ENCODE measurements at places on chromosomes 7 and 10.

DNA sequence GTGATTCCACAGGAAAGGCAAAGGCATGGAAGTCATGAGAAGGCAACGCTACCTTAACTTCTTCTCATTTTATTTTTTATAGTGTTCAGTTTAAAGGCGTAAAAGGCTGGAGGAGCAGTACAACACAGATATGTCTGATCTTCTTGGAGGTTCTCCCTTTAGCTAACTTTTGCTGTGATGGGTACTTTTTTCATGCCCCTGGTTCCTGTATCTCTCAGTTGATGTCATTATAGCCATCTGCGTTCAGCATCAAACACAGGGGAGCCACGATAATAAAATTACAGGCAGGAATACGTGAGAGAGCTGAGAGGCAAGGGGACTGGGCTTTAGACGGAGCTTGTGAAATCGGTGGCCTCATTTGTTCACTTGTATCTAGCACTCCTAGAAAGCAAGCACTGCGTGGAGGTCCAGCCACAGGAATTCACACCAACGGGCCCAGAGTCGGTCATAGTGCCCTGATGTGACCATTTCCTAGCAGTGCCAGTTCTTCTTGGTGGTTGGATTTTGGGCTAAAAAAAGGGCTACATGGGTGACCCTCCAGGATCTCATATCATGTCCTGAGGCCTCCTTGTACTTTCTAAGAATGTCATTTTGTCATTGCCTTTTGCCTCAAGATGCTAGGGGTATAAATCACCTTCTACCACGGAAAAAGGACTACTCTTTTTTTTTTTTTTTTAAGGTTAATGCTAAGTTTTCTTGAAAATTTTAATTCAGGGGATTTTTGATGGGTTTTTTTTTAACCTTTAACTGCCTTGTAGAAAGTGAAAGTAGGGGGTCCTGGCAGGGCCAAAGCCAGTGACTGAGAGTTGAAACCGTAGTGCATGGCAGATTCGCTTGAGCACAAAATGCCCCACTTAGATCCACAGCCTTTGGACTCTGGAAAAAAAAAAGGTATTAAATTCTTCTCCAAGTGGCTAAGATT lies 191.5 kb downstream of the CELF2 start:
- peak; percentile 24 for ATAC-seq

GRCh38 chr7:91922857-91923256 lies 17.8 kb upstream of the AKAP9 start:
- ATAC-seq: no peak

DNA sequence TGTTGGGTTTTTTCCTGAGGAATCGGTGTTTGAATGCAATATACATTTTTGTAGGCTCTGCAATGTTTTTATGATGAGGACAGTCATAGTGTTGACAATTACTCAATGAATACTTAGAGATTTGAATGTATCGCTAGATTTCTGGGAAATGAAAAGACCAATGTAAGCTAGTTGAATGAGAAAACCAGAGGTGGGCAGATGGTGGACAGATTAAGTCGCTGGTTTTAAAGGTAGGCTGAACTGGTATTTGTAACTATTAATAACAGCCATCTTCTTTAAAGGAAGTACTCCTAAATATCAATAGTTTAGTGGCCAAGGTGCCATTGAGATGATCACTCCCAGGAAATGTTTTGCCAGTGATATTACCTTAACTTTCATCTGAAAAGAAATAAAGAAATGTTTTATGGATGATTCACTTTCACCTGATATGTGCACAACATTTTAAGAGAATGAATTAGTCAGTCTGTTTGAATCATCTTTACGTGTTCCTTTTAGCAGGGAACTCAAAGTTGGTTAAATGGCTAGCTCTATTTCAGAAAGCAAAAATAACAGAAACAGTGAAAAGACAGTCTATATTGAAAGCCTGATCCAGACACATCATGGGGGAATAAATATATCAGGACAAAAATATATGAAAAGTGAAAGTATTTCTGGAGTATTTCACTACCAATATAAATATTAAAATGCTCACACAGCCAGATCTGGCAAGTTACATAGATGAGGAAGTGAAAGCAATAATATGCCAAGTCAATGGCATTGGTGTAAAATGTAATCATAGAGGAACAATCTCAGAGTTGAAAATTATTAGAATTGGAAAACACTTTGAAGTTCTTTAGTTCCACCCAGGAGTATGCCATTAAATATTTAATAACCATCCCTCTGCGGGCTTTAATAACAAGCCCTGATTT lies 20.7 kb downstream of the MET start:
- no peak for ATAC-seq

DNA sequence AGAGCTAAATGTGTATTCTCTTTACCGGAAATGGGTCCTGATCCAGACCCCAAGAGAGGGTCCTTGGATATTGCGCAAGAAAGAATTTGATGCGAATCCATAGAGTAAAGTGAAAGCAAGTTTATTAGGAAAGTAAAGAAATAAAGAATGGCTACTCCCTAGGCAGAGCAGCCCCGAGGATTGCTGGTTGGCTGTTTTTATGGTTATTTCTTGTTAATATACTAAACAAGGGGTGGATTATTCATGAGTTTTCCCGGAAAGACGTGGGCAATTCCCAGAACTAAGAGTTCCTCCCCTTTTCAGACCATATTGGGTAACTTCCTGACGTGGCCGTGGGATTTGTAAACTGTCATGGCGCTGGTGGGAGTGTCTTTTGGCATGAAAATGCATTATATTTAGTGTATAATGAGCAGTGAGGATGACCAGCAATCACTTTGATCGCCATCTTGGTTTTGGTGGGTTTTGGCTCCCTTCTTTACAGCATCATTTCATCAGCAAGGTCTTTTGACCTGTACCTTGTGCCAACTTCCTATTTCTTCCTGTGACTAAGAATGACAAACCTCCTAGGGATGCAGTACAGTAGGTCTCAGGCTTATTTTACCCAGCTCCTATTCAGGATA lies 60.4 kb downstream of the ARL4A start:
- no peak for ATAC-seq

DNA sequence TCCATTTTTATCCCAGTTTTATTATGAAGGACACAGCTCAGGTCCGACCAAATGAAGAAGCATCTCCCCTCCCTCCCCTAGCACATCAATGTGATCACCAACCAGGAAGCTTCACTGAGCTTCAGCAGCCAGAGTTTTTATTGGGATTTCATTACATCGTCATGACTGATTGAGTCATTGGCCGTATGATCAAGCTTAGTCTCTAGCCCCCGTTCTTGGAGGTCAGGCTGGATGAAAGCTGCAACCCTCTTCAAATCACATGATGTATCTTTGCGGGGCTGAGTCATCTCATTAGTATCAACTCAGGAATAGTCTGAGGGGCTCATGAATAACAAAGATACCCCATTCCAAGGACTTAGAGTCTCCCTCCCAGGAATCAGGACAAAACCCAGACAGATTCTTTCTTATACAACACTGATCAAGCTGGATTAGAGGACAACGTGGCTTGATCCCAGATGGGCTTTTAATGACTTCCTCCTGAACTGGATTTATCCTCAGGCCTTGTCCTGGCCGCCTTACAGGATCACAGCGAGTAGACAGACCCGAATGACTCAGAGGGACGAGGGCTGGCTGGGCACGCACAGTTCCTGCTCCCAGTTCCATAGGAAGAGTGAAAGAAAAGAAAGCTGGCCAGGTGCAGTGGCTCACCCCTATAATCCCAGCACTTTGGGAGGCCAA lies 14.5 kb downstream of the LIMK1 start:
- no peak for ATAC-seq

DNA sequence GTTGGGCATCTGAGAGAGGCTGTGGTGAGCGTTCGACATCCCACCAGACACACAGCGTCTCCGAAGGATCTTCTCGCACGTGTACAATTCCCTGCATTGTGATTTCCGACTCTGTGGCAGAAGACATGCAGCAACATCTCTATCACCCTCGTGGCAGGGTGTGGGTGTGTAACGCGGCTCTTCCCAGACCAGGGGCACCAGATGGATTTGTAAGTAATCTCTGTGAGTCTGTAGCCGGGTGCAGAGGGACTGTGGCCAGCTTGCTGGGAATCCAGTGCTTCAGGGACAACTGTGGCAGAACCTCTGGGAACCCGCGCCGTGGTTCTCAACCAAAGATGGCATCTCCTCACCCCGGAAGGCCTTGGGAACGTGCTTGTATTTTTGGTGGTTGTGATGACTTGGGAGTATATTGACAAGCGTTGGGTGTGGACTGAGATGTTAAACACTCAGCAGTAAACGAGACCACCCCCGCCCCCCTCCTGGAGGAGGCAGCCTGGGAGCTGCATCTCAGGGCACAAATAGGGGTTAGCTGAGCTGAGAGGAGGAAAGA lies 21.2 kb downstream of the FOXL3 start:
- ATAC-seq: no peak

DNA sequence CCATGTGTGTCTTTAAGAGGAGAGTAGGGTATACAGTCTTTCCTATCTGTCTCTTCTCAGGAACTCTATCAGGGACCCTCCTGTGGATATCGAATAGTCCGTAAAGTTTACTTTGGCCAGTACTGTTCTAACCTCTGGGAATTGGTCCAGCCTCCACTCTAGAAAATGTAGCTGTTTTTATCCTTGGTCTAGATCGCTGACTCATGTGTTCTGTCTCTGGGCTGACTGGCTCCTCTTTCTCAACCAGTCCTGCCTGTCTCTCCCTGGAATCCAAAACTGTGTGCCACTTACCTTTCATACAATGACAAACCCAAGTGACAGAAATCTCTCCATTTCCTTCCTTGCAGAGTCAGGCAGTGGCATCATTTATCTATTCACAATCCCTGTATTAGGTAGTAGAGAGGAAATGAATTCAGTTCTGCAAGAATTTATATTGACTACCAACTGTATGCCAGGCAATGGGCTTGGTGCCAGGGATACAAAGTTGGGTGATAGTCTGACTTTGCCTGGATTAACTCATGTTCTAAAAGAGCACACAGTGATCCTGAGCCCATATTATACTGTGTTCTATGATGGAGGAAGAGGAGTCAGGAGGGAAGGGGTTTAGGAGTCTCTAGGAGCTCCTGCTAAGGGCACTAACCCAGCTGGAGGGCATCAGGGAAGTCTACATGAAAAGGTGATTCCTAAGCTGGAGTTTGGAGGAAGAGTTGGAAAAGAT lies 232.7 kb downstream of the LRMDA start:
- no peak for ATAC-seq

GRCh38 chr7:93185303-93186027 lies 37.3 kb upstream of the SAMD9L start:
- ATAC-seq: peak; percentile 93

- ATAC-seq: no peak
Measured at GRCh38 chr7:85191383-85191782, 4.5 kb upstream of the SEMA3D start.

GRCh38 chr7:149760538-149760937 lies 12.8 kb downstream of the ZNF467 start:
- ATAC-seq: no peak

DNA sequence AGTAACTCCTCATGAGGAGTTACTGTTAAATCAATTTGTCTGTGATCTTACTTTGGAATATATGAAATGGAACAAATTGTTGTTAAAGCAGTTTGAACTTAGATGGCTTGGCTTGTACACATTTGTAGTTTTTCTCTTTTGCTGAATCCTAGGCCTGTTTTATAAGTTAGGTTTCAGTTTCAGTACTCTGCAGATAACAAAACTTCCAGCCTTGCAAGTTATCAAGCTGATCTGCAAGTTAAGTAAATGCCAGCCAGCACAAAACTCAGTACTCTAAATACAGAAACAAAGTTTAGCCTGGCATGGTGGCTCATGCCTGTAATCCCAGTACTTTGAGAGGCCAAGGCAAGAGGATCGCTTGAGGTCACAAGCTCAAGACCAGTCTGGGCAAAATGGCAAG lies 25.0 kb upstream of the PAXIP1 start:
- ATAC-seq: no peak

DNA sequence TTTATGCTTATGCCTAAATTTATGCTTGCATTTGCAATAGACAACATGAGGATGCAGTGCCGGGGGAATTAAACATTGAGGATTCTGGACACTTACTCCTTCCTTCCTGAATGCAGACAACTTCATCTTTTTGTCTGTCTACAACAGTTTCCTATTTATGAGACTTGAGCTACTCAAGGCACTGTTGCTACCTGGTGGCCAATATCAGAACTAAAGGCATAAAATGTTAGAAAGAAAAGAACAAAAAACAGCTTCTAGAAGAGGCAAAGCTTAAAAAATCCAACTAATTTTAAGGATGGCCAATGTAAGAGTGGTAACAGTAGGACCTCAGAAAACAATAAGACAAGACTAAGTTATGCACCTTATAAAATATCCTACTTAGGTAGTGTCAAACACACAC lies 144.5 kb upstream of the PTN start:
- no peak for ATAC-seq

Measured in activated CD4-positive, CD25-positive, alpha-beta regulatory T cell treated with anti-CD3 and anti-CD28 coated beads, Interleukin-2, amount 50 U/mL, for 24 hours (primary cell).